Heart left ventricle (tissue), 16 donors: ENCODE measurements at places on chromosomes 12 and 14.
A peak's percentile ranks its signal among the peaks of the same experiment; 100 is the strongest.

DNA sequence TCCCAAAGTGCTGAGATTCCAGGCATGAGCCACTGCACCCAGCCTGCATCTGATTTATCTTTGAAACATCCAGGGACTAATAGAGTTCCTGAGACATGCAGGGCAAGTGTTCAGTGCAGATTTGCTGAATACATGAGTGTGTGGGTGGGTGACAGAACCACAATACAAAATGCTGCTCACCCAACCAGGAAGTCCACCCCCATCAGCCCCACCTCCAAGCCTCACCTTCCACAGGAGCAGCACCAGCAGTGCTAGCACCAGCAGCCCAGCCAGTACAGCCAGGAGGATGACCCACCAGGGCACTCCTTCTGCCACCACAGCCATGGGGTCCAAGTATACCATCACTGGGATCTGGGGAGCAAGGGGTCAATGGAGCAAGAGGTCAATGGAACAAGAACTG is 20.0 kb downstream of the ITGA7 start:
- no peak for DNase-seq

- no peak for DNase-seq
These were observed 14.0 kb upstream of the TBX3 start for GRCh38 chr12:114697741-114698565.

DNA sequence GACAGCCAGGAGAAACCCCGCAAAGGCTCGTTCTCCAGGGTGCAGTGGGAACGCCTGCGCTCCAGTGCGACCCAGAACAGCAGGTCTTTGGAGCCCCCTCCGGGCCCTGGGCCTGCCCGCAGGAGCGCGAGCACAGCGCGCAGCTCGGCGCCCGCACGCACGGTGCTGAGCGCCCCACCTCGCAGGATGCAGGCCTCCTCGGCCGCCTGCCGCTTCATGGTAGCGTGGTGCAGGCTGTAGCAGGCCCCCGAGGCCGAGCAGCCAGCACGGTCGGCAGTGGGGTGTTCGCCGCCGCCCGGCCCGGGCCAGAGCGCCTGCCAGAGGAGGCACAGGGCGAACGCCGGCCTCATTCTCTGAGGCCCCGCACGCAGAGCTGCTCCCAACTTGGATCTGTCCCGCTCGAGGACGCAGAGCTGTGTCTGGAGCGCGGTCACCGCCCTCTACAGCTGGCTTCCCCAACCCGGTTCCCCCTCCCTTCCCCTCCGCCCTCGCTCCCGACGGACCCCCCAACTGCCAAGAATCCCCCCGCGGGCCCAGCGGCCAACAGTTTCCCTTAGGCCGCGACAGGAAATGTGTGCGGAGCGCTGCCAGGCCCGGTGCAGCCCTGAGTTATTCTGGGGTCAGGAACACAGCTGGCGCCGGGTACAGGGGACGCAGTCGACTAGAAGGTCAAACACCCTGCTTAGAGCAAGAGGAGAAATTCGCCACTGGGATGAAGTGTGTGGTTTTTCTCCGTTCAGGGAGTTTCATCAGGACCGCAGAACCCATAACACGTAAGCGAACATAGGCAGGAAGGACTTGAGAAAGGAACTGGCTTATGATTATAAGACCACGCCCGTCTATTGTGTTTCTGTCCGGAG is at the start of gene CLEC14A:
Gene CLEC14A, minus strand, starts transcription at position 421 of the 860 bp plus-strand sequence. Its CDS starts 71 bp downstream, at position 350.
- DNase-seq, result peak; percentile 86

GRCh38 chr12:49672301-49673217 is 34.6 kb downstream of the FMNL3 start:
- no peak for DNase-seq

DNA sequence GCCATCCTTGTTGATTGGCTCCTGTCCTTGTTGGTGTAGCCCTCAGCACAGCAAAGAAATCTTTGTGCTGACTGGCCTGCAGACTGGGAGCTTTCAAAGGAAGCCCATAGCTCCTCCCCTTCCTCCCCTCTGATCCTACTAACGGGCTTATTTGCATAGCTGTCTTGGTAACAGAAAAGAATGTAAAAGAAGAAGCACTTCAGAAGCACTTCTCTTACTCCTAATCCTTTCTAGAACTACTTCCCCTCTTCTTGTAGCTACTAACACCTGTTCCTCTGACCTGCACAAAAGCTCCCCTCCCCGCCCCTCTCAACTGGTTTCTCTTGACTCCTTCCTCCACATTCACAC is 14.3 kb upstream of the RIC8B start:
- no peak for DNase-seq

DNA sequence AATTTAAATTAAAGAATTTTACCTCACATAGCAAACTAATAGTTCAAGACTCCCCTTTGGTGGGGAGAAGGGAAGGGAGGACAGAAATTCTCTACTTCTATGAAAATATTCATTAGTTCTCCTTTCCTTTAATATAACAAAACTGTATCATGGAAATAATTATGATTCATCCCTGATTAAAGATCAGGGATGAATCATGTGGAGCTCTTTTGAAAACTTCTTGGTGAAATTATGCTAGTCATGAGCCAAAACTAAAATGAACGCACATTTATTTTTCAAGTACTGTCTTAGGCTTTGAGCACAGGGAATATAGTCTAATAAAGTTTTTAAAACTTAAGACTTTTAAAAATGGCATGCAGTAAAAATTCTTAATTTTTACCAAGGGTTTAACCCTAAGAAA is 17.1 kb downstream of the TMBIM4 start:
- no peak for DNase-seq

DNA sequence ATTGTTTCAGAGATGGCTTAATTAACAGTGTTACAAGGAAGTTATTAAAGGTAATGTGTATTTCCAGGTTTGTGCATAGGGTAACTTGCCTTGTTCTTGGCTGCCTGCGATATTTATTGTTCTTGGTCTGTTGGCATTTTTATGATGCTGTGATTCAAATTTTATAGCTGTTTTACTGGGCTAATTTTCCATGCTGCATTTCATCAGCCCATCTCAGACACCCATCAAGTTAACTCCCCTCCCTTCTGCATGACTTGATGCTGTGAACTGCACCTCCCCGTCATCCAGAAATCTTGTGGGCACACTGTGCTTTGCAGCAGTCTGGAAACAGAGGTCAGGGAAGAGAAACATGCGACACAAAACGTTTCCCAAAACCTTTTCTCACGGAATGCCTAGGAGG is 1049.2 kb downstream of the AACS start:
- DNase-seq, result no peak

DNA sequence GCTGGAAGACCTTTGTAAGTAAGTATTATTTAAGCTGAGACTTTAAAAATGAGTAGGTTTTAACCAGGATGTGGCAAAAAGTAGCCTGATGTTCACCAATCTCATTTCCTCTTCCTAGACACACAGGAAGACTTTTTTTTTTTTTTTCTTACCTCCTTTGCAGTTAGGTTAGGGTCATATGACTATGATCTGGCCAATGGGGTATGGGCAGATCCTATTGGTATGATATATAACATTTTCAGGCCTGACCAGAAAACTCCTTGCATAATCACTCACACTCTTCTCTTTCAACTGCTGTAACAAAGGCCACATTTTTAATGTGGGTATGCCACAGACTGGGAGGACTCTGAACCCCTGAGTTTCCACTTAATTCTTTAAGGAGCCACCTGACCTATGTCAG is 2.7 kb upstream of the RPS6KA5 start:
- DNase-seq, result no peak

GRCh38 chr12:93243689-93244513 is 133.8 kb upstream of the NUDT4 start:
- DNase-seq, result no peak

DNA sequence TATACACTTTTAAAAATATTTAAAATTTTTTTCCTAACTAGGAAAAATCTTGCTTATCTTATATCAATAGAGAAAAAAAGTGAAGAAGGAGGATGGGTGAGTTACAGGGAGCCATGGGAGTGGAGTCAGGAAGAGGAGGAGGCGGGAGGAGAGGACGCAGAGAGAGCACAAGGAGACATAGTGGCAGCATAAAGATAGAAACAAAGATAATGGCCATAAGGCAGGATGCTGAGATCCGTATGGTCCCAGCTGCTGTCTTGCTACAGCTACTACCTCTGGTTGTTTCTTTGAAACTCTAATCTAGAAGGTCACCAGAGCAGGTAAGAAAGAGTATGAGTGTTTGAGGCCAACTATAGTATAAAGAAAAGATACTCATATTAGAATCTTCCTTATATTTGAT is 2.6 kb upstream of the SOX5 start:
- DNase-seq, result no peak

GRCh38 chr12:52022841-52023181 is 16.1 kb downstream of the TAMALIN start:
- DNase-seq, result no peak

GRCh38 chr12:115468087-115468510 is 784.1 kb upstream of the TBX3 start:
- no peak for DNase-seq

DNA sequence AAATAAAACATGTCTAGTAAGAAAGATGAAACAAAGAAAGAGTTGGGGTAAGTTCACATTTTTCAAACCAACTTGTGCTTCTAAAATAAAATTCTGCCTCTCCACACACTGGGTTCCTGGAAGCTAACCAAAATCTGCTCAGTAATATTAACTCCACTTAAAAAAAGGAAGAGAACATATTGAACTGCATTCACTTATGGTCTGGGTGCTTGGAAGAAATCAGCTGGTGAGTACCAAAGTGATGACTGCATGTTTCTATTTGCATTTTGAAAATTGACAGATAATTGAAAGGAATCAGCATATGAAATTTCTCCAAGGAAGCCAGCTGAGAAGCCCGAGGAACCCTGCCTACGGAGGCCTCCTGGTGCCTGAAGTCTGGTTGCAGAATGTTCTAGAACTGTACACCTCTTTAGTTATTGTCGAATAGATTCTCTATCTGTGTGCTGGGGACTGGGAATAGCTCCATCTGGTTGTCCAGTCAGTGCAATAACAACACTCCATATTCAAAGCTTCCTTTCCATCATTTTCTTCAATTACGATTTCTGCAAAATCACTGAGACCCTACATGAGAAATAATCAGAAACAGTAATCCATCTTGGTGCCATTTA is 836.1 kb downstream of the VRK1 start:
- no peak for DNase-seq

DNA sequence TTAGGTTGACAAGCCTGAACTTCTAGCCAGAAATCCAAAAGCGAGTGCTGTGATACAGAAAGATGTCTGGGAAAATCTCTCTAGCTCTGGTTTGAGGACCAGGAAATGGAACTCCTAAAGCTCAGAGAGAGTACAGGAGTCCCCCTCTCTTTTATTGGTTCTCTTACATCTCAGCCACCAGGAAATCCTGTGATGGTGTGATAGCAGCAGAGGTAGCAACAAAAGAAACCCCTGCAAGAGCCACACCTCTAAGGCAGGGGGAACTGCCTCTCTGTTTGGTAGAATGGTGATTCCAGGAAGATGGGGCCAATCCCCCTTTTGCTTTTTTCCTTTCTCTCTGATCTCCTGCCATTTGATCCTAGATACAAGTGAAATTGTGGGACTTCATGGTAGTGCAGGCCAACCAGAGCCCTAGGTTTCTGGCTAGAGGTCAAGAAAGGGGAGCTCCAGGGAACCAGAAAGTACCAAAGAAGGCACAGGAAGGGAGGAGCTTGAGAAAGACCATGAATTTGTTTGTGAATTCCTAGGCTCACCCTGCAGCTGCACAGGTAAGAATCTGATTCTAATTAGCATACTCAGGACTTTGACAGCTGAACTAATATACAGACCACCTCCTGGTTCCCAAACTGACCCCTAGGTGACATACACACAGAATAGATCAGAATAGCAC is 88.5 kb downstream of the PAPLN start:
- DNase-seq, result no peak

- DNase-seq, result no peak
These were observed 82.7 kb downstream of the LGMN start for GRCh38 chr14:92665661-92666110.

- no peak for DNase-seq
These were observed 26.5 kb upstream of the POC1B start for GRCh38 chr12:89552376-89552775.

- no peak for DNase-seq
These were observed 593 bp downstream of the PIP4P1 start for GRCh38 chr14:20460458-20461224.

- DNase-seq, result no peak
These were observed 1086.5 kb downstream of the SLC6A15 start for GRCh38 chr12:83826112-83826511.

DNA sequence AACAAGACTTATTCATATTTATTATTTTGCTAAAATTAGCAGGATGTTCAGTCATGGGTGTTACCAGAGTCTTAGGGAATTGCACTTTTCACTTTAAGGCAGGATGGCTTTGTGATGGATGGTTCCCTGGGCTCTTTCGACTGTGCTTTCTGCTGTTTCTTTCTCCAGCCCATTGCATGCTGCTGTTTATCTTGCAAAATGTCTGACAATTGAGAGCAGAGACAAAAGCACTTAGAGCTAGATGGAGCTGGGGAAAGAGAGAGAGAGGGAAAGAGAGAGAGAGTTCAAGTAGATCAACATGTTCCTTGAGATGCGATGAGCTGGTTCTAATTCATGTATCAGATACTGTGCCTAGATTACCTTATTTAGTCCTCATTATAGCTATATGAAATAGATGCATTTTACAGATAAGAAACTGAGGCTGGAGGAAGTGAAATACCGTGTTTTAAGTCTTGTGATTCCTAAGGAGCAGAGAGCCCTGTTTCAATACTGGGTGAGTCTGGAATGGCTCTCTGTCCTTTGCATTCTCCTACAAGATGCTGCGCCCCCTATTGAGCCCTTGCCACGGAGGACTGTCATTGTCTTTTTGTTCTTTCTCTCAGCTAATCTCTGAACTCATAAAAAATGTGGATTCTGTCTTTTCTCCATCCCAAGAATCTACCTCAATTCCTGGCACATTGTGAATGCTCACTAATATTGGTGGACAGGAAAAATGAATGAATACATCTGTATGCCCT is 227.9 kb downstream of the ALG10B start:
- no peak for DNase-seq

GRCh38 chr12:43786899-43787693 is 19.0 kb downstream of the TWF1 start:
- no peak for DNase-seq

DNA sequence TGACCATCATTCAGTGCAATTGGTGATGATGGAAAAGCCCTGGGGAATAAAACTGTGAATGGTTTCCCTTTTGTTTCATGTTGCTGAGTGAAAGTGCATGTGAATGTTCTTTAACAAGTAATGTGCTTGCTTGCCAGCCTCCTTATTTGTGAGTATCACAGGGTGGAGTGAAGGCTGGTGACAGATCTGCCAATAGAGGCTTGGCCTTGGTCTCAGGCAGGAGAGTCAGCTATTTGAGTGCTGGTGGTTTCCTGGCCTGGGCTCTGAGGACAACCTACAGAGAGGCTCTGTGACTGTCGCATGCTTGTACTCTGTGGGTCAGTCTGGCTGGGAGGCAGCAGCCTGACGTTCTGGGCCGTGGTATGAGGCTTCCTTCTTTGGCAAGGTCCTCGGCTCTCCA is 20.7 kb downstream of the KRT85 start:
- DNase-seq, result no peak

- no peak for DNase-seq
These were observed 19.3 kb downstream of the SLC6A13 start for GRCh38 chr12:243381-243780.

DNA sequence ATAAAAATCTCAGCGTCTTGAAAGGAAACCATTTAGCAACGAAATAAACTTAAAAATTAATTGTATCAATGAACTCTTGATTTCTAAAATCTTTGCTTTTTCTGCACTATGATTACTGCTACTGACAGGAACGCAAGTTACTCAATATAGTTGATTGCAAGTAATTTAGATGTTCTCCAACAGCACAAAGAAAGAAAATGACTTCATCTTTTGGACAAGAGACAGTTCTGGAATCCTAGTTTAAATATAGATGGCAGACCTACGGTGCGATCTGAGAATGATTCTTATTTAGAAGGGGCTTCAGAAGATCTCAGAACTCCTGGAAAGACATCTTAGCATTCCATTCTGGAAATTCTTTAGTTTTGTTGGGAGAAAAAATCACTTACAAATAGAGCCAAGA is 1.4 kb upstream of the SUDS3 start:
- DNase-seq, result no peak

GRCh38 chr12:32455607-32456071 is 56.3 kb downstream of the FGD4 start:
- DNase-seq, result peak; percentile 38
